ENCODE measurements at places on chromosomes 7 and 10.

DNA sequence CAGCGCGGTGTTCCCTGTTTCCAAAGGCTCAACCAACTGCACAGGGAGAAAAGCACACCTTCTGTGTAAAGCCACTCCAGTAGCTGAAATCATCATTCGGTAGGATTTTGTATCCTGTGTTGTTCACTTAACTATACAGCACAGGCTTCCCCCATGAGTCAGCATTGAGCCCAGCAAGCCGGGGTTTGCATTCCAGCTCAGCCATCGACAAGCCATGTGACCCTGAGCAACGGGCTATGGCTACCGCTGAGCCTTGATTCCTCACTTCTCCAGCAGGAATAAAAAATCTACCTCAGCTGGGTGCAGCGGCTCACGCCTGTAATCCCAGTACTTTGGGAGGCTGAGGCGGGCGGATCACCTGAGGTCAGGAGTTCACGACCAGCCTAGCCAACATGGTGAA, 44.1 kb upstream of the ATP6V0A4 start:
- no peak for DNase-seq

- no peak for DNase-seq
Observed at GRCh38 chr7:86667732-86668131, 24.0 kb downstream of the GRM3 start.

GRCh38 chr7:150439967-150440366, 10.5 kb upstream of the GIMAP8 start:
- DNase-seq = no peak

- DNase-seq = no peak
Observed at GRCh38 chr7:99648843-99649242, 31.0 kb downstream of the CYP3A5 start.

GRCh38 chr7:128863433-128863989, 855 bp downstream of the ATP6V1F start:
- no peak for DNase-seq

DNA sequence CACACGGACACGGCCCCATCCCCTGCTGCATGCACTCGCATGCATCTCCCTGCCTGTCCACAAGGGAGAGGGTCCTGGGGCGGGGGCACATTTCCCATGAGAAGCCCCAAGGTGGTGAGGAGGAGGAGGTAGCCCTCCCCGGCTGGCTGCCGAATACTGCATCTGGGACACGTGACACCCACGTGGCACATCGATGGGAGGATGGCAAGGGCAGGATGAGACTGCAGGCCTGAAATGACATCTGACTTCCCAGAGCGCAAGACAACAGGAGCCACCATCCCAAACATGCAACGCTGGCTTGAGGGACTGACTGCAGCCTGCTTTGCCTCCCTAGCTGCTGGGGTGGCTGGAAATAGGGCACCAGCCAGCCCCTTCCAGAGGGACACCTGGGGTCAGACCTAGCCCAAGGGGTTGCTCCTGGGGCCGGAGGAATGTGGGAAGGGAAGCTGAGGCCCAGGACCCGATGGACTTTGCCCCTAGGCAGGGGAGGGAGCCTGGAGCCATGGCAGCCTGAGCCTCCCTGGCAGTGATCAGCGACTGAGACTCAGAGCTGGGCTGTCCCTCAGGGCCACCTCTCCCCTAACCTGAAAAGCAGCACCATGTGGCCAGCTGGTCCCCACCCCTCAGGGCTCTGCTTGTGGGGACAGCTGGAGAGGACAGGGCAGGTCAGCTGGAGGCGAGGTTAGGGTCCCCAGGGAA, 16.1 kb downstream of the BUD23 start:
- DNase-seq = no peak

- DNase-seq = no peak
Observed at GRCh38 chr10:122850705-122851640, 5.3 kb upstream of the CUZD1 start.

DNA sequence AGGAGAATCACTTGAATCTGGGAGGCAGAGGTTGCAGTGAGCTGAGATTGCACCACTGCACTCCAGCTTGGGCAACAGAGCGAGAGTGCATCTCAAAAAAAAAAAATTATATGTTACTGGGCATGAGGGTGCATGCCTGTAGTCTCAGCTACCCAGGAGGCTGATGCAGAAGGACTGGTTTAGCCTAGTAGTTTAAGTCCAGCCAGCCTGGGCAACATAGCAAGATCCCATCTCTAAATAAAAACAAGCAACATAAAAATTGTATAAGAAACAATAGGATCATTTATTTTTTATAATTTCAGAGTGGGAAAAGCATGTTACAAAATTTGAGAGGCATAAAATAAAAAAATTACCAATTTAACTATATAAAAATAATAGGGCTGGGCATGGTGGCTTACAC, 15.5 kb upstream of the CCAR1 start:
- no peak for DNase-seq

DNA sequence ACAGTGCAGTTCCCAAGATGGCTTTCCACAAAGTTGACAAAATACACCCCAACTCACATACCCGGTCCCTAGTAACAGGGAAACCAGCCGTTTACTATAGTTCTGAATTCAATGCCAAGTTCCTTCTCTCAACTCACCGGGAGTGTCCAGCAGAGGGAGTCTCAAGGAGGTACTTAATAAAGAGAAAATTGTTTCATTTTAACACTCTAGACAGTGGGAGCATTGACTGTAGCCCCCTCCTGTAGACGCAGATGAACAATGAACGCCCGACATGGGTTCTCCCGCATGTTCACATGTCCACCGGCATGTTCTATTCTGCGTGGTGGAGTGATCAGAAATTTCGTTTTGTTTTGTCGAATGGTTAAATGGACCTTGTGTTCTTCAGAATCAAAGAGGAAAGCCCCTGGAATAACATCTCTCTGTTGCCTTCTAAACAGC, 1.9 kb downstream of the HIPK2 start:
- DNase-seq = no peak

DNA sequence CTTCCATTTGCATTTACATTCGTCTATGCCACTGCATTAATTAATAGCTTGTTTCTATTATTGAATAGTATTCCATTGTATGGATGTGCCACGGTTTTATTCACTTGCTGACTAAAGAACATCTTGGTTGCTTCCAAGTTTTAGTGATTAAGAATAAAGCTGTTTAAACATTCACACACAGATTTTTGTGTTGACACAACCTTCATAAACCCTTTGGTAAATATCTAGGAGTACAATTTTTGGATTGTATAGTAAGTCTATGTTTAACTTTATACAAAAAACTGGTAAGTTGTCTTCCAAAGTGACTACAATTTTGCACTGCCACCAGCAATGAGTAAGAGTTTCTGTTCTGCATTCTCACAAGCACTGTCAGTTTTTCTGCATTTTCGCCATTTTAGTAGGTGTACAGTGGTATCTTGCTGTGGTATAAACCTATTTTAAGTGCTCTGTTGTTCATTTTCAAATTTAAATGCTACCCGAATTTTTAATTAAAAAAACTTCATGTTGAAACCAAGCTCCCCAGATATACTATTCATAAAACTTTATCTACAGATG, 121.4 kb downstream of the RNF133 start:
- DNase-seq = no peak

- no peak for DNase-seq
Observed at GRCh38 chr7:158399762-158400161, 187.9 kb downstream of the PTPRN2 start.

DNA sequence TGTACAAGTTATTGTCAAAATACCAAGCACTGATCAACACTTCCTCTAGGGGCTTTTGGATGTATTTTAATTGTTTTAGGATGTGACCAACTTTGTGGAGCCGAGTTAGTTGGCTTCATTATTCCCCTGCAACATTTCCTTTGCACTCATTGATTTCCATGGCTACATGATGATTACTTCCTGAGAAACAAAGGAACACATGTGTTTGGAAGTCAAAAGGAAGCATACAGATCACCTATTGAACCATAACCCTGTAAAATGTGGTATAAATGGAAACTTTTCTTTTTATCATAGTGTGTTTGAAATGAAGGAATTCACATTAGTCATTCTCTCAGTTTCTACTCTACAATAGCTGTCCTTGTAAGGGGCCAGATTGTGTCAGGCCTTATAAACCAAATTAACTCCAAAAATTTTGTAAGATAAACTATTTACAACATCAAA, 32.2 kb upstream of the EXOC6 start:
- no peak for DNase-seq

- DNase-seq = no peak
Observed at GRCh38 chr7:24301703-24302102, 17.7 kb downstream of the NPY start.

GRCh38 chr7:16484453-16485158, 19.1 kb upstream of the SOSTDC1 start:
- no peak for DNase-seq

- no peak for DNase-seq
Observed at GRCh38 chr7:14487701-14488395, 414.7 kb downstream of the DGKB start.

DNA sequence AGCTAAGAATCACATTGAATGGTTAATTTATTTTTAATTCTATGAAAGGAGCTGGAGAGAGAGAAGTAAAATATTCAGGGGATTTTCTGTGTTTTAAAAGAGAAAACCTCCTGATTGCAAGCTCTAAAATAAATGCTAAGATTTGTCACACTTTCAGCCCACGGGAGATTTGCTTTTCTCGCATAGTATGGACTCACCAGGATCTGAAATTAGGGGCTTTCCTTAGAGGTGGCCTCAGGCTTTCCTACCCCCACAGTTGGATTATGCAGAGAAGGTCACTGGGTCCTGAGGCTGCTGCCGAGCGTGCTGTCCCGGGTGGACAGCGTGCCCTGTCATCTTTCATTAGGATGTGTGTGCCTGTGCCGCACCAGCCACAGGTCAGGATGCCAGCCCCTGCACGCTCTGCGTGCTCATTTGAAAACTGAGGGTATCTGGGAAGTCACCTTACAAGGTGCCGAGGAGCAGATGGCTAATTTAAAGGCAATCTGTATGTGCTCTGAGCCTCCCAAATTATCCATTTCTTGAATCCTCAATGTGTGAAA, 258.8 kb downstream of the CELF2 start:
- no peak for DNase-seq

DNA sequence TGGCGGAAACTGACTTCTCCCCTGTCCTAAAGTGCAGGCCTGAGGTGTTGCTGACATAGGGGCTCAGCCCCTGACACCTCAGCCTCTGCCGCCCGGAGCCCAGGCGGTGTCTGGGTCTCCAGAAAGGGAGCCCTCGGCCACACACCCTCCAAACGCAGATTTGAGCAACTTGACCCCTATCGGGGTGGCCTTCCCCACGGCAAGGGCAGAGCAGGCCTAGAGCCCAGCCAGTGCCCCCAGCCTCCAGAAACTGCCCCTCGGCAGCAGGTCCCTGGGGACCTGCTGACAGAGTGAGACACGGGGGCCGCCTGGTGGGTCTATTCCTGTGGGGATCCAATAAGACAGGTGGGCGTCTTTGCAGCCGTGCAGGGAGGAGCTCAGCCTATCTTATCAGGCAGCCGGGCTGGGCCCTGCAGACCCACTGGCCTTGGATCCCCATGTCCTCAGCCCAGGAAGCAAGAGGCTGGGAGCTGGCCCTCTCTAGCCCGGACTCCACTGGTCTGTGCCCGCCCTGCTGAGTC, 11.0 kb downstream of the TMEM184A start:
- no peak for DNase-seq

DNA sequence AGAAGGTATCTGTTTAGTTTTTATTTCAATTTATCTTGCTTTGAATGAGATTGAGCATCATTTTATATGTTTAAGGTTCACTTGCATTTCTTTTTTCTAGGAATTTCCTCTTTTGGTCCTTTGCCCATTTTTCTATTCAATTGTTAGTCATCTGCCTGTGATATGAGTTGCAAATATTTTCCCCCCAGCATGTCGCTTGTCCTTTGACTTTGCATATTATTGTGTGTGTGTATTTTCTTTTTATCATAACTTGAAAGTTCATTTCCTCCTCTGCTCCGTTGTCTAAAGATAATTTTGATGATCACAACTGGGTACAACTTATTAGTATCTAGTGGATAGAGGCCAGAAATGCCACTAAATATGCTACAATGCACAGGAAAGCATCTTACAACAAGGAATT, 132.7 kb upstream of the MDFIC start:
- no peak for DNase-seq

DNA sequence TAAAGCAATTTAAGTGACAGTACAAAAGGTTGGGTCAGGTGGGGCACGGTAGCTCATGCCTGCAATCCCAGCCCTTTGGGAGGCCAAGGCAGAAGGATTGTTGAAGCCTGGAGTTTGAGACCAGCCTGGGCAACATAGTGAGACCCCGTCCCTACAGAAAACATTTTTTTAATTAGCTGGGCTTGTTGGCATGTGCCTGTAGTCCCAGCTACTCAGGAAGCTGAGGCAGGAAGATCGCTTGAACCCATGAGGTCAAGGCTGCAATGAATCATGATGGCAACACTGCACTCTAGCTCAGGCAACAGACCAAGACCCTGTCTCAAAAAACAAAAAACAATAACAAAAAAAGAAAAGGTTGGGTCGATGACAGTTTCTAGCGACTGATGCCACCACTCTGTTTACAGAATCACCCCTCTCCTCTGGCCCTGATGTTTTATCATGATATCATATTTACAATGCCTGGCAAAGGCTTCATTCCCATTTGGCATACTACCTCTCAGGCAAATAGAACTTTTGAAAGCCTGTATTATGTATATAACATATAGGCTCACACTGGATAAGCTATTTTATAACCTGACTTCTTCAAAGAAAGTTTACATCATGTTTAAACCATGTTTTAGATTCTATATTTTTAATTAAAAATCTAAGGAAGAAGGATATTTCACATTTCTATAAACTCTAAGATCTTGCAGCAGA, 558 bp upstream of the ABCC2 start:
- no peak for DNase-seq

DNA sequence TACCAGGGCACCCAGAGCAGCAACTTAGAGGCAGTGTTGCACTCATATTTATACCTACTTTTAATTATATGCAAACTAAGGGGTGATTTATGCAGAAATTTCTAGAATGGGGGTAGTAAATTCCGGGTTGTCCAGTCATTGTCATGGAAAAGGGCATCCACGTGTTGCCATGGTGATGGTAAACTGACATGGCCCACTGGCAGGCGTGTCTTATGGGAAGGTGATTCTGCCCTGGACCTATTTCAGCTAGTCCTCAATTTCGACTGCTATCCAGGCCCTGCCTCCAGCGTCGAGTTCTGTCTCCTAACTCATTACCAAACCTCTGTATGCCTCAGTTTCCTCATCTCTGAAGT, 12.8 kb downstream of the SNX8 start:
- no peak for DNase-seq

DNA sequence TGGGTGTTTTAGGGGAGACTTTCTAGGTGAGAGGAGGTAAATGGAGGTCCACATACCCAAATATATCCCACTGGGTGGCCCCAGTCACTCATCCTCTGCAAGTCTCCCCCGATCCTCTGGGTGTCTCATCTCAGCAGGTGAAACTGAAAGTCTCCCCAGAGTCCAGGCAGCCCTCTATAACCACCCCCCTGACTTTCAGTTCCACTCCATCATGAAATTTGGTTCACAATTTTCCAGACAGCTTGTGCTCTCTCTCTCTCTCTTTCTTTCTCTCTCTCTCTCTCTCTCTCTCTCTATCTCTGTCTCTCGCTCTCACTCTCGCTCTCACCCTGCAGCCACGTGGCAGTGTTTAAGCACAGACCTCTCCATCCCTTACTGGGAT, 56.7 kb upstream of the ELN start:
- DNase-seq = no peak

Data from activated T-helper 1 cell treated with Interleukin-2 at 50 U/mL for 16 hours (primary cell).